Upper lobe of left lung (tissue), 6 donors: ENCODE measurements at places on chromosomes 7 and 10.

DNA sequence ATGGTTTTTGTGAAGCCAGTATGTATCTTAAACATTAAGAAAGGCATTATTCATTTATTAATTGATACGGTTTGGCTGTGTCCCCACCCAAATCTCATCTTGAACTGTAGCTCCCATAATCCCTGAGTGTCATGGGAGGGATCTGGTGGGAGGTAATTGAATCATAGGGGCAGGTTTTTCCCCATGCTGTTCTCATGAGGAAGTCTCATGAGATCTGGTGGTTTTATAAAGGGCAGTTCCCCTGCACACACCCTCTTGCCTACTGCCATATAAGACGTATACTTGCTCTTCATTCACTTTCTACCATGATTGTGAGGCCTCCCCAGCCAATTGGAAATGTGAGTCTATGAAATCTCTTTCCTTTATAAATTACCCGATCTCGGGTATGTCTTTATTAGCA, 28.1 kb downstream of the OTUD1 start:
- no peak for DNase-seq

DNA sequence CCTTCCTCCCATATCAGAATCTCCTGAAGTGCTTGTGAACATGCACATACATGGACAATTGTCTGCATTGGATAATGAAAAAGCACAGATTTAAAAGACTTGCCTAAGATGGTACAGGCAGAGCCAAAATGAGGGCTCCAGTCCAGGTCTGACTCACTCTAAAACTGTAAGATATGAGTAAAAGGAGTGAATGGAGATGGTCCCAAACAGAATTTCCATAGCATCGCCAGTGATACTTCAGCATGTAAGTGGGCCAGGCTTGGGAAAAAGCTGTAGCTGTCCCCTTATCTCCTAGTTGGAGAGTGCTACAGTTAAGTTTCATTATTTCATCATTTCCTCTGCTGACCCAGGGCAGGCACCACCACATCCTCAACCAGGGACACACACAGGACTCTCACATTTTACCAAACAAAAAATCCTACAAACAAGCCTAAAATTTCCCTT, 26.4 kb upstream of the IL6 start:
- DNase-seq, result no peak

GRCh38 chr7:73838642-73839041, 3.7 kb downstream of the METTL27 start:
- DNase-seq, result no peak

GRCh38 chr10:60932756-60933155, 11.2 kb downstream of the RHOBTB1 start:
- DNase-seq, result no peak

DNA sequence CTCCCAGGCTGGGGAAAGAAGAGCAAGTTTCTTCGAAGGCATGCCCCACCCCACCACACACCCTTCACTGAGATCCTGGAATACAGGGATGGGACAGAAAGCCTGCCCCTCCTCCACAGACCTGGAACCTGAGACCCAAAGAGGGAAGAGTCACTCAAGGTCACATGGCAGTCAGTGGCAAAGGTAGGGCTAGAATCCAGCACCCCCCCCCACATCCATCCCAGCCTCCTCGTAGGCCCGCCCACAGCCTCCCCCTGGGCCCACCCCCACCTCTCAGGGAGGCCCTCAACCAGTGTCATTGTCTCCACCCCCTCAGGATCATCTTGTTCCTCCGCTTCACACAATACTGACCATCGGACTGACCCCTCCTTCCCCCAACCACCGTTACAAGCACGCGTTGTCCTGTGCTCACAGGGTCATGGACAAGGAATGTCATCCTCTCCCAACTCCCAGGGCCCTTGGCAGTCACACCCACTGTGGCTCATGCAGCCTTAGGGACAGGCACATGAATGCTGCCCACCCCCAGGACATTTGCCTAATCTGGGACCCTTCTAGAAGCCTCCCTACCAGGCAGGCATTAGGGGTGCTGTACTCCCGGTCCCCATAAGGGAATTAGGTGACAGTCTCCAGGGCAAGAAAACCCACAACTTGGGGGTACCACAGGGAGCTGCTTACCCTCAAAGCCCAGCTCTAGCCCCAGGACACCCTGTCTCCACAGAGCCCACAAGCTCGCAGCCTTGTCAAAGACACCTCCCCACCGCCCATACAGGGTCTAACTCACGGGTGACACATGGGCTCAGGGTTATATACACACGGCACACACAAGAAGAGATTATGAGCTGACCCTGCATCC, 1.4 kb downstream of the KCNH2 start:
- no peak for DNase-seq

DNA sequence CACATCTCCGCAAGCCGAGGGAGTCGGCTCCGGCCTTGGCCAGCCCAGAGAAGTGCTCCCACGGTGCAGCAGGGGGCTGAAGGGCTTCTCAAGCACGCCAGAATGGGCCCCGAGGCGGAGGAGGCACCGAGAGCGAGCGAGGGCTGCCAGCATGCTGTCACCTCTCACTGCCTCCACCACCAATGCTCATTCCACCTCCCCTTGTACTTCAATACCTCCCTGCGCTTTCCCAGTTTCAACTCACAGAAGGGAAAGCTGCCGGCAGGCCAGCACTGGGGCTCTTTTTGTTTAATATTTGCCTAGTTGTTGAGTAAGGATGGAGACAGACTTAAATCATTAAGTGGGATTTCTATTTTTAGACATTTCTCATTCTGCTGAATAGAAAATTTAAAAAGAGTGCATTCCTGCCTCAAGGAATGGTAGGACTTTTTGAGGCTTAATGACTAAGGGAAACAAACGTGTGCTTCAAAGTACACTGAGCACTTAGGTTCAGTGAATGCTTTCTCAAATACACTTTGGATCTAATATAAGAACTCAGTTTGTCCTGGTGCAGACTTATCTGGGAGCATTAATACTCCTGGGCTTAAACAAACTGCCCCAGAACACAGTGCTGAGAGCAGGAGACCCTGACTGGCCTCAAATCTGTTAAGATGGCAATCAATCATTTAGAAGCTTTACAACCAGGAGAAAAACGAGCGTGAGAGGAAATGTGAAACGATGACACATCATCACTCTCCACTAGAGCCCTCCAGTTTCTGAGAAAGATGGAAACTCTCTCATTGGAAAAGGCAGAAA, 131.2 kb downstream of the RALA start:
- no peak for DNase-seq

GRCh38 chr7:33346055-33346454, 216.7 kb downstream of the BBS9 start:
- no peak for DNase-seq

DNA sequence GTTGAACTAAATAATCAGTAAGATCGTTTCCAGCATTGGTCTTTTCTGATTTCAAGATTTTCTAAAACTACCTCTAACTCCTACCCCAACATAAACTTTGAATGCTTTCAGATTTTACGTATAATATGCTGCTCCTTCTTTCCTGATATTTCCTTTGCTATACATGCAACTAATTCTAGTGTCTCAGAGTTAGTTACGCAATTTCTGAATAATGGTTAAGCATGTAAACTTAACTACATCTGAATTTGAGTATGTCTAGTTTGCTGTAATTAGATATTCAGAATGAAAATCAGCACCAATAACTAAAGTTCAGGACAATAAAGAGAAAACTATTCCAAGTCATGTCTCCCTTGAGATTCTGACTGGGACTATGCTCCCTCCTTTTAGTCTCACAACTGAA, 71.0 kb downstream of the SEMA3C start:
- DNase-seq, result no peak

DNA sequence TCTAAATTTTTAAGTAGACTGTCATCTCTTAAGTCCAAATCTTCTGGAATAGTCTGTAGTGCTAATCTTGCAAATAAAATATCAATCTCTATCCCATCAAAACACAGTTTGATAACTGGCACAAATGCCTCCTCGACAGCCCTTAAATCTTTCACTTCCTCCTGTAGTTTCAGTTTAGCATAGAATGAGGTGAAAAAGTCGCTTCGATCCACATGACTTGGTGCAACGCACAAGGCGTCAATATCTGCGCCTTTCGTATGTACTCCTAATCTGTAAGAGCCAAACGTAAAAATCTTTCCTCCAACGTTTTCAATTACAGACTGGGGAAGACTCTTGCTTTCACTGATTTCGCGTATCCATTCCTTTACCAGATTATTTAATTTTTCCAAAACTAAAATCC, 603 bp downstream of the PAPOLB start:
- DNase-seq, result no peak

DNA sequence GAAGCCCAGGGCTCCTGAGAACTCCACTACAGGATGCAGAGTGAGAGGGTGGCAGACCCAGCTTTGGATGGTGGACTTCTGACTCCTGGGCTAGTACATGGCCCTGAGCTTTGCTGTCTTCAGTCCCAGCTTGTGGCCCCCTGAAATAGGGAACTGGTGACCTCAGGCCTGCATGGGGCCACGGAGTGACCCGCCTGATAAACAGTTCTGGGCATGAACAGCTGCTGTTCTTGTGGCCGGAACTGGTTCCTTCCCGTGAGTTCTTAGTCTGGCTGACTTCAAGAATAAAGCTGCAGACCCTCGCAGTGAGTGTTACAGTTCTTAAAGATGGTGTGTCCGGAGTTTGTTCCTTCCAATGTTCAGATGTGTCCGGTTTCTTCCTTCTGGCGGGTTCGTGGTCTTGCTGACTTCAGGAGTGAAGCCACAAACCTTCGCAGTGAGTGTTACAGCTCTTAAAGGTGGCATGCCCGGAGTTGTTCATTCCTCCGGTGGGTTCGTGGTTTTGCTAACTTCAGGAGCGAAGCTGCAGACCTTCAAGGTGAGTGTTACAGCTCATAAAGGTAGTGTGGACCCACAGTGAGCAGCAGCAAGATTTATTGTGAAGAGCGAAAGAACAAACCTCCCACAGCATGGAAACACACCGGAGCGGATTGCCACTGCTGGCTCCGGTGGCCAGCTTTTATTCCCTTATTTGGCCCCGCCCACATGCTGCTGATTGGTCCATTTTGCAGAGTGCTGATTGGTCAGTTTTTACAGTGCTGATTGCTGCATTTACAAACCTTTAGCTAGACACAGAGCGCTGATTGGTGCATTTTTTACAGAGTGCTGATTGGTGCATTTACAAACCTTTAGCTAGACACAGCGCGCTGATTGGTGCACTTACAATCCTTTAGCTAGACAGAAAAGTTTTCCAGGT, 268.0 kb downstream of the ZEB1 start:
- DNase-seq, result no peak

GRCh38 chr10:29881336-29881771, 178.0 kb downstream of the JCAD start:
- DNase-seq, result no peak

DNA sequence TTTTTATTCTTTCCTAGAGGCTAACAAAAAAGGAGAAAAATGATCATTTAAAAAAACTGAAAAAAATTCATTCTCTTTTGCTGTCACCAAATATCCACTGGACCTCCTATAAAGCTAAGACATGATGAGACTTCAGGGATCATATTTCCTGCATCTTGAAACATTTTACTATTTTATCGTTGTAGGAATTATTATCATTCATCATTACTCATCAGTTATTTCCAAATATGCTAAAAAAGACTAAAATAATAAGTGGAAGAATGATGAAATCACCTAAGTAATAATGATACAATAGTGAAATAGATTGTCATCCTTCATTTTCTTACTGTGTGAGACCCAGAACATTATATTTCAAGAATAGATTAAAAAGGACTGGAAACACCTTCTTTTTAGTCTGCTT, 28.3 kb downstream of the TAF3 start:
- DNase-seq, result no peak

DNA sequence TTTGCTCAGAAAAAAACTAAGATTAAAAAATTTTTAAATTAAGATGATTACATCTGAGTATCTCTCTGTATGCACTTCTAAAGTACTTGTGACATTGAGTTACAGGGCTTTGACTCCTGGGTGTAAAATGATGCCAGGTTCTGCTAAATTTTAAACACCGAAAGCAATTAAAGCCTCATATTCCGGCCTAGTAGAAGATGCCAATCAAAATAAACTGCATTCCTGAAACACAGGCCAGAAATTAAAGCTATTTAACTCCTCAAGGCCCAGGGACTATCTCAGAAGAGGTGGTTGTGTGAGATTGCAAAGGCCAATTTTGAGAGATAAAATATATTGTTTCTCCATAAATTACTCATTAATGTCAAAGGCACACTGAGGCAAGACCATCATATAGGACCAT, 388.3 kb downstream of the KIF20B start:
- no peak for DNase-seq

DNA sequence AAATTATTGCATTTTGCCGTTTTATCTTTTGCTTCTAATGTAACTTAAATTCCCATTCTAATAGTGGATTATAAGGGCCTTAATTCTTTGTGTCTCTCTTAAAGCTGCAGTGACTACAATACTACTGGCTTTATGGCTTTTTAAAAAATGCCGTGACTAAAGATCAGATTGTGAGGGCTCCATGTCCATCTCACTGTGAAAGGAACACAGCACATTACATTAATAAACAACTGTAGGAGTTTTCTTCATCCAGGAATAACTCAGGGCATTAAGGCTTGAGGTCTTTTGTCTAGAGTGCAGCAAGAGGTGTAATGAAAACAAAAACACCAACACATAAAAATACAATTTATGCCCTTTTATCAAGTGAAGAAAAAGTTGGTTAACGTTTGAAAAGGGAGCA, 205.3 kb downstream of the SKAP2 start:
- no peak for DNase-seq

GRCh38 chr7:131425992-131426391, 98.3 kb downstream of the MKLN1 start:
- no peak for DNase-seq

GRCh38 chr7:96322373-96322695, 436 bp upstream of the SLC25A13 start:
- no peak for DNase-seq

- DNase-seq, result no peak
These were observed 196.9 kb upstream of the RHOBTB1 start for GRCh38 chr10:61140765-61141392.

DNA sequence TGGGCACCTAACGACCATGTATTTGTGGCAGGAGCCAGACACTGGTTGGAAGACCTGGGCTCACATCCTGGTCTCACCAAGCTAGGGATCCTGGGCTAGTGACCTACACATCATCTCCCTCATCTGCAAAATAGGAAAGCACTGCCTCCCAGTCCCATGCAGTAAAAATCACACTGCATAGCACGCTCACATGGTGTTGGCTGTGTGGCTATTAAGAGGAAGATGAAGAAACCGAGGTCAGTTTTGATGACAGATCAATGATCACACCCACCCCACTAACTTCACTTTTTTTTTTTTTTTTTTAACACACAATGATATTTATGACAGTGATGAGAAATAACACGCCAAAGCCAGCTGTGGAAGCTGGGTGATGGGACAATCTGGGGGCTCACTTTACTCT, 146.5 kb downstream of the RNF216 start:
- DNase-seq, result no peak

- DNase-seq, result no peak
These were observed 21.5 kb upstream of the C10orf120 start for GRCh38 chr10:122721111-122721510.

- no peak for DNase-seq
These were observed 86.5 kb downstream of the SDHAF3 start for GRCh38 chr7:97203957-97204356.

GRCh38 chr7:17937506-17938120, 2.7 kb downstream of the SNX13 start:
- no peak for DNase-seq

GRCh38 chr10:111109501-111110242, 32.8 kb downstream of the ADRA2A start:
- DNase-seq, result no peak
